Natural killer cell treated with Interleukin-12 subunit alpha and Interleukin-12 subunit beta and Interleukin-15 and Interleukin-18, amount 100 ng/mL, for 72 hours (primary cell): ENCODE measurements at places on chromosomes 7 and 10. TPM values are rescaled to one million over a fixed set of nuclear protein-coding genes. Genes with fewer than 3 reads are reported as not detected.

RBM48 gene
- 21.0 TPM for total RNA-seq

CCDC136 gene
- total RNA-seq = 15.1 TPM

ATOH7 gene
- total RNA-seq = not detected

GBX1 gene
- not detected for total RNA-seq

CALN1 gene
- not detected for total RNA-seq

SPDYE16 gene
- 0.36 TPM for total RNA-seq

PDE6C gene
- not detected for total RNA-seq

MYO3A gene
- not detected for total RNA-seq

SLC13A1 gene
- not detected for total RNA-seq

LEP gene
- not detected for total RNA-seq

GRCh38 chr7:150334108-150334507 is 7.3 kb downstream of the RARRES2 start:
- no peak for DNase-seq

GRCh38 chr7:130242198-130243014 is 24.3 kb upstream of the CPA2 start:
- no peak for DNase-seq

DNA sequence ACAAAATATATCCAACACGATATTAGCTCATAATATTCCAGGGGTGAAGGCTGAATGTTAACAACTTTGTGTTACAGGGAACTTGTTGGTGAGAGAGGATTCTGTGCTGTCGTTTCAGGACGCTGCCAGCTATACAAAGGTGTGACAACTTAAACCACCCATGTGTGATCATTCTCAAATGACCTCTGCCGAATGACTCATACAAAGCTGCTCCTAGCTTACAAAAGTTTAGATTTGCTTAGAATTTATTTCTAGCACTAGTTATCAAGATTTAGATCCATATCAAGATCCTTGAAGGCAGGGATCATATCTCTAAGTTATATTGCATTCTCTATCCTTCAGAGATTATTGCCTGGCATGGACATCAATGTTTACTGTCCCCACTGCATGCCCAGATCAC is 65.3 kb downstream of the COBL start:
- no peak for DNase-seq

DNA sequence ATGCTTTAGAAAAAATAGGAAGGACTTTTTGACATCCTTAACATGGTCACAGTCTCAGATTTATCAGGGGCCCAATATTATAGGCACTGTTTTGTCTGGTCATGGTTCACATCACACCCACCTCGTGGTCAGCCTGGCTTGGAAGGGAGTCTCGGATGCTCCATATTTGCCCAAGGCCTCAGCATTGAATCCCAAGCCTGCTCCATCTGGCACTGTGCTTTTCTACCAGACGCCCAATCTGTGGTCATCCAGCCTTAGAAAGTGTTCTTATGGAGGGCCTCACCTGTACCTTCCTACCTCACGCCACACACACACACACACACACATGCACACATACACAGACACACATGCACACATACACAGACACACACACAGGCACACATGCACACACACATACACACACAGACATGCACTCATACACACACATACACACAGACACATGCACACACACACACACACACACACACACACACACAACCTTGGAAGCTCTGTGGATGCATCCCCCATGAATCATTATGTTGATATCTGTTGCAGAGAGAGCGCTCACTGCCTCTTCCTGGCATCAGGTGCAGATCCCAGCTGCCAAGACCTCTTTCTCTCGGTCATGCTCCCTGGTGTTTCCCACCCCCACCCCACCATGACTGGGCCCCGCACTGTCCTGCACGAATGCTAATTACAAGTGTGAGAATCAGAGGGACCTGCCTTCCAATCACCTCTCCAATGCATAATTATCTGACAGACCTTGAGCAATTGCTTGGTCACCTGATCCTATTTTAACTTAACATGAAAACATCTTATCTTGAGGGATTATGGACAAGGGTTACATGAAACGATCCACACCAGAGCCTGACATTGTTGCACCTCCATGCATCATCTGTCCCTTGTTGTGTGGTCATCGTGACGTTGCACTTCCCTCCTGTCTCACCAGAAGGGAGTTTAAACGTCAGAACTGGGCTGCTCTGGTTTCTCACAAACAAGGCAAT is 122.7 kb upstream of the TMEM72 start:
- DNase-seq = no peak

- DNase-seq = no peak
Observed at GRCh38 chr7:151218170-151218569, 7.9 kb upstream of the H2BK1 start.

DNA sequence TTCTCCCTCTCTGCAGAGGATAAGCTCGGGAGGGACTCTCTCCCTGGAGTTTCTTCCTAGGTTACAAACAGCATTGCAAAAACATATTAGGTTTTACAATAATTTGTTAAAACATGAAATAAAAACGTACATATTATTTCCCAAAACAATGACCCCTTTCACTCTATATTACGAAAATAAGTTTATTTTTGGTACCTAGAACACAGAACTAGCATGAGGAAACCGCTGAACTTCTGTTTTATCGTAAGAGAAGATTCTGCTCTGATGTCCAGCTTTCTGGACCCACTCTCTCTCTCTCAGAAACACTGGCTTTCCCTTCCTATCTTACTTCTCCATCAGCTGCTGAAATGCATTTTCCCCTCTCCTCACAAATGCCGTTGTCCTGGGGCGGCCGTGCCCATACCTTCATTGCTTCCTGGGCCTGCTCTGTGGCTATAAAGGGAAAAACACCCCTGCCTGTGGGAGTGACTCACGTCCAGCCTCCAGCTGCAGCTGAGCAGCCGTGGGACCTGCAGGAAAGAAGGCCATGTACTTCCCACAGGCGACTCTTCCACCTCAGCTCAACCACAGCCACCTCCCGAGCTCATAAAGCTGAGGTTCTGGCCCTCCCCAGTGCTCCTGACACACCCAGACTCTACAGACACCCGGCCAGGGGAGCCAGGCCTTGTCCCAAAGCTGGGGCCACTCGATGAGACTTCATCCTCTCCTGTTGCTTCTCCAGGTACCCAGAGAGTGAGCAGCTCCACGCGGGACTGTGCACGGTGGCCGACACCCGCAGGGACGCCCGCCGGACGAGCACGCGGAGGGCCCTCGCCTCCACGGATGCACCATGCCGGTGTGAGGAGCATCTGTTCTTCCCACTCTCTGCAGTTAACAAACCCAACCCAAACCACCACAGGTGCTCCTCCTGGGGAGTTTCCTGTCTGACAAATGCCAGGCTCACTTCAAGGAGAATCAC is 3.1 kb downstream of the GPER1 start:
- no peak for DNase-seq

- no peak for DNase-seq
Observed at GRCh38 chr10:103295374-103296015, 18.6 kb downstream of the INA start.

- DNase-seq = no peak
Observed at GRCh38 chr10:32909456-32909855, 48.6 kb downstream of the ITGB1 start.

DNA sequence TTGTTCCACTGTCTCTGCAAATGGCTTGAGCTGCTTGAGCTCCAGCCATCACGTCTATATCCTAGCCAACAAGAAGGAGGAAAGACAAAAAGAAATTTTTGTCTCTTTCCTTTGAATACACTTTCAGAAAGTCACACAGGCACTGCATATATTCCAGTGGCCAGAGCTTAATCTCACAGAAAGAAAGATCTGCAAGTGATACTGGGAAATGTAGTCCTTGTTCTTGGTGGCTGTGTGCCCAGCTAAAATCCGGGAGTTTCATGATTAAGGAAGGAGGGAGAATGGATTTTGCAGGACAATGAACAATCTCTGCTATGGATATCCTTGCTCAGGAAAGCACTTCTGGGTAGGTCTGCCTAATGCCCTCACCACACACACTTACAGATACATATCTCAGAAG is 19.5 kb upstream of the DLG5 start:
- no peak for DNase-seq

- no peak for DNase-seq
Observed at GRCh38 chr10:70568781-70569495, 33.6 kb downstream of the PRF1 start.

- DNase-seq = no peak
Observed at GRCh38 chr7:137501562-137501961, 158.0 kb upstream of the PTN start.
